ENCODE measurements at places on chromosomes 7 and 10. TPM values are rescaled to one million over a fixed set of nuclear protein-coding genes. Genes with fewer than 3 reads are reported as not detected.

GRCh38 chr7:44196450-44196872 is 4.3 kb upstream of the YKT6 start:
- H3K27me3 ChIP-seq = no peaks in the 10 kb centered on the region
- no peaks in the 10 kb centered on the region for H3K4me1 ChIP-seq
- no peaks in the 10 kb centered on the region for H3K36me3 ChIP-seq
- no peak for DNase-seq

DNA sequence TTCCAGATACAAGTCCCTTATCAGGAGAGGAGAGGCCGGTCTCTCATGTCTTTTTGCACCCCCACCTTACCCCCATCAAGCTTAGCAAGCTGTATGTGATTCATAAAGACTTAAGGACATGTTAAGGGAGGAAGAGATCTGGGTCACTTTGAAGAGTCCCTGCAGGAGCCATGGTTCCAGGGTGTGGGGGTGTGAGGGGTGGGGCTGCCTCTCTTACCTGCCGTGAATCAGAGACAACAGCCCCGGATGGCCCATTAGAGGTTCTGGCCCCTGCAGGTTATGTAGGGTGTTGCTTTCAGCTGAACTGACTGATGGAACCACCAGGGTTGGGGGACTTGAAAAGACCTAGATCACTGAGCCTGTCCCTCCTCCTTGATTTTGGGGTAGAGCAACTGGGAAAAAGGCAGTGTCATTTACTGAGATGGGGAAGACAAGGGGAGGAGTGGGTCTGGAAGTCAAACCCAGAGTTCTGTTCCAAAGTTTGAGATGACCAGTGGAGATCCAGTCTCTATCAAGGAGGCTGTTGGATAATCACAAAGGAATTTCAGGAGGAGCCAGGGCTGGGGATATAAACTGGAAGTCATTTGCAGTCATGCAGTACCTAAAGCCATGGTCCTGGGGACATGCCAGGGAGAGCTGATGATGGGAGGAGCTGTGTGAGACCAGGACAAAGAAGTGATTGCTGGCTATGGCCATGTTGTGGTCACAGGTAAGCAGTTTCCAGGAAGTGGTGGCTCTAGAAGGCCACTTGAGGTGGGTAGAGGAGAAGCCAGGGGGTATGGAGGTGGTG is 23.1 kb downstream of the ADAMTS14 start:
- H3K36me3 ChIP-seq = no peaks in the 10 kb centered on the region
- no peak overlapping the region for H3K27ac ChIP-seq
- H3K4me1 ChIP-seq = no peaks in the 10 kb centered on the region
- no peaks in the 10 kb centered on the region for H3K27me3 ChIP-seq

DNA sequence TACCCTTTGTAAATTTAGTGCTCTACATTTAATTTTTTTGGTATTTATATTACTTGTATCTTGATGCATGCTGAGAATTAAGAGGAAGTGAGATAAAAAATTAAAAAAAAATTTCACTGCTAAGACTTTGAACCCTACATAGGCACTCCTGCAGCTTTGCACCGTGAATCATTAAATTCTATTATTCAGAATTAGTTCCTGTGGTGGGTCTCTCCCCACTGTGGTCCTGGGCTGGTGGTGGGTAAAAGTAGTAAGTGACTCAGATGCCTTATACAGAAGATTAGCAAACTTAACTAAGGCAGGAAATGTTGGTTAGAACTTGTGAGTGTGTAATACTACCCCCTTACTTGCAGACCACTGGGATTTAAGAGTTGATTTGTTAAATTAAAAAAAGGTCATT is 72.6 kb downstream of the AP3M1 start:
- peaks cover 2% of the 10 kb centered on the region for H3K36me3 ChIP-seq

- H3K36me3 ChIP-seq = peaks cover 23% of the 10 kb centered on the region
- no peaks in the 10 kb centered on the region for H3K27me3 ChIP-seq
- peaks cover 40% of the 10 kb centered on the region for H3K4me1 ChIP-seq
- peak overlapping the region; percentile 10 for H3K27ac ChIP-seq
- no peak for DNase-seq
Observed at GRCh38 chr7:47441796-47442604, 139.9 kb downstream of the TNS3 start.

The DEPP1 gene
- total RNA-seq = 36.4 TPM

The NKX6-2 gene
- not detected for total RNA-seq

The SPDYE11 gene
- total RNA-seq = not detected

DNA sequence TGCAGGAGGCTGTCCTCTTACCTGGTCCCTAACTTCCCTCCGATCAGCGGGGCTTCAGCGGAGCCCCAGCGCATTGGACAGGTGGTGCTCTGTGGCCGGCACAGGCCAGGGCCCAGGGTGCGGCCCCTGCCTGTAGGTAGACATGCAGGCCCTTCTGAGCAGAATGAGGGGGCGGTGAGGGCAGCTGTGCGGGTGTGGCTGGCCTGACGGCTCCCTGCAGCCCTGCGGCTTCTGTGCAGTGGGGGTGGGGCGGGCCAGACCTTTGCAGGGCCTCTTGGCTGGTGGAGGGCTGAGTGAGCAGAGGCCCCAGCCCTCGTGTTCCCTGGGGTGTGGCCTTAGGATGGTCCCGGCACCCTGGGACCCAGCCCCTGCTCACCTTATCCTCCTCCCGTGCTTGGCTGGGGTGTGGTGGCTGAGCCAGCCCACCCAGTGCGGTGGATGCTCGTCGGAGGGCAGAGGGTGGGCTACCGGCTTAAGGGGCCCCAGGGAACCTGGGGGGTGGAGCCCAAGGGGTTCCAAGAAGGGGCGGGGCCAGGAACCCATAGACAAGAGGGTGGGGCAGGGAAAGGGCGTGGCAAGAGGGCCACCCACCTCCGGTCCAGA is 175.2 kb upstream of the TNRC18 start:
- H3K4me1 ChIP-seq = no peaks in the 10 kb centered on the region
- H3K27ac ChIP-seq = no peak overlapping the region
- no peak for DNase-seq
- peaks cover 25% of the 10 kb centered on the region for H3K27me3 ChIP-seq
- H3K4me3 ChIP-seq = no peak overlapping the region

The JAKMIP3 gene
- total RNA-seq = 1.7 TPM

- no peak overlapping the region for H3K27ac ChIP-seq
- no peak overlapping the region for H3K4me3 ChIP-seq
- no peak for DNase-seq
- no peaks in the 10 kb centered on the region for H3K36me3 ChIP-seq
Observed at GRCh38 chr10:73953665-73954064, 42.7 kb downstream of the PLAU start.
